ENCODE measurements at places on chromosomes 3 and 15.

- DNase-seq, result no peak
Observed at GRCh38 chr3:178949896-178950295, 121.7 kb downstream of the ZMAT3 start.

DNA sequence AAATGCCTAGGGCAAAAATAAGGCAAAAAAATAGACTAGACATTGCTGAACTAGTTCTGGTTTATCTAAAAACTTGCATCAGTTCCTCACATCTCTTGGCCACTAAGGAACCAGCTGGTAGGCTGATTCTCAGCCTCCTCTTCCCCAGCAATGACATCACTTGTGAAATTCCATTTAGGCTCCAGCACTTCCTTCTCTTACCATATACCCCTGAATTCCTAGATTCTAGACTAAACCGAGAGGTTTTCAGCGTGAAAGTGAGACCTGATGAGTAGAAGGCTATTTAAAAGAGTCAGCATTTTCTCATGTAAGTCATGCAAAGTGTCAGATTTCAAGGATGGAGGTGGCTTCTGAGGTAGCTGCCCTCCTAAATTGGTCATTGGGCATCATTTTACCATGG, 247.1 kb upstream of the CDIN1 start:
- DNase-seq, result no peak

- no peak for DNase-seq
Observed at GRCh38 chr15:101497017-101497416, 7.5 kb upstream of the PCSK6 start.

- no peak for DNase-seq
Observed at GRCh38 chr15:59722476-59722875, 33.4 kb upstream of the BNIP2 start.

DNA sequence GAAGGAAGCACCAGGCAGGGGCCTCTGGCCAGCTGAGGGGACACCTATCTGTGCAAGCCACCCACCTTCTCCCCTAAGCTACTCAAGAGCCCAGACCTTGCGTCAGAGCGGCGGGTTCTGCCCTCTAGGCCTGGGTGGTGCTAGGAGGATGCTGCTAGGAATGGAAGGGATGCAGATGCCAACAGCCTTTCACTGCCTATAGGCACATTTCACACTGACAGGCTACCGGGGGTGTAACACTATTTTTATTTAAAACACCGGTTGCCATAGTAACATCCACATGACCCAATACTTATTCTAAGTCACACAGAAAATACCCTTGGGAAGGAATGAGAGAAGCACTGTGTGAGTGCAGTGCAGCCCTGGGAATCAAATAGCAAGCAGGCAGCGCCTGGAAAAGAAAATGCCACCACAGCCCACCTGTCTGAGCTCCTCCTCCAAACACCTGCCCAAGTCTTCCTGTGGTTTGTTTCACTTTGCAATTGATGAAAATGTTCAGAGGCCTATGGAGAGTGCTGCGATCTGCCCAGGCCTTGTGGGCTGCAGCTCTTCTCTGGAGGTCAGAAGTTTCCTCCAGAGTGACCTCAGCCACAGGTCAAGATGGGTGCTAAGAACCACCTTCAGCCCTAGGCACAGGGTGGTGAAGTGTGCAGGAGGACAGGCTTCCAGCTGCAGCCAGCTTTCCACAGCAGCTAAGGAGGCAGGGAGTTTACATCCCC, 113.5 kb upstream of the TOPAZ1 start:
- no peak for DNase-seq

GRCh38 chr3:47496892-47497291, 16.6 kb downstream of the ELP6 start:
- no peak for DNase-seq

DNA sequence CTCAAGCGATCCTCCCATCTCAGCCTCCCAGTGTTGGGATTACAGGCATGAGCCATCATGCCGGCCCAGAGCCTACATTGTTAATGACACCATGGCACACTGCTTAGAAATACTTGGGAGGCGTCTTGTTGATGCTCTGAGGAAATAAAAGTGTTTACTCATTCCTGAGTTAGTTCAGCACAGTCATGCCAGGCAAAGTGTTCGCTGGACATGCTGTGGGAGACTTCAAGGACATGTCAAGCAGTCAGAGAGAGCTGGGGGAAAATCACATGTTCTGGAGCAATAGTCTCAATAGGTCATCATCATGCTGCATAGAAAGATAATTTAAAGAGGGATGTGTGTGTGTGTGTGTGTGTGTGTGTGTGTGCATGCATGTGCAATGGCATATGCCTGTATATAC, 37.5 kb downstream of the TTC23 start:
- DNase-seq, result no peak

GRCh38 chr15:98902931-98903330, 104.7 kb downstream of the PGPEP1L start:
- no peak for DNase-seq

GRCh38 chr3:55729546-55729945, 242.4 kb upstream of the WNT5A start:
- DNase-seq, result no peak

DNA sequence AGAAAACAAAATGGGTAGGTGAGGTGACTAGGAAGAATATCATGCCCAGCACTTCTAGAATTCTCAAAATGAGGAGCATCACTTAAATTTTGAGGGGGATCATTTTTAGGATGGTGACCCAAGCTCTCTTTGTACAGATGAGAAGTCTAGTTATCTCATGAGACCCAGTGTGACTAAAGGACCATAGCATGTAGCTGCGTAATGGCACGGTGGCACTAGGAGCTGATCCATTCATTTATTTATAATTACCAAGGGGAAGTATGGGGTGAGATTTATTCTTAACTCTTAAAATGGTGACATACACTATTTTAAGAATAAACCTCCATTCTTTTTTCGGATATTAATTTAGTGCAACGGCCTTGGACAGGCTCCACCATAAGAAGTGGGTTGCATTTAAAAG, 8.3 kb downstream of the IQGAP1 start:
- DNase-seq, result no peak

- DNase-seq, result no peak
Observed at GRCh38 chr3:153355559-153355958, 193.5 kb downstream of the RAP2B start.

- DNase-seq, result no peak
Observed at GRCh38 chr3:72015463-72015862, 230.5 kb upstream of the PROK2 start.

DNA sequence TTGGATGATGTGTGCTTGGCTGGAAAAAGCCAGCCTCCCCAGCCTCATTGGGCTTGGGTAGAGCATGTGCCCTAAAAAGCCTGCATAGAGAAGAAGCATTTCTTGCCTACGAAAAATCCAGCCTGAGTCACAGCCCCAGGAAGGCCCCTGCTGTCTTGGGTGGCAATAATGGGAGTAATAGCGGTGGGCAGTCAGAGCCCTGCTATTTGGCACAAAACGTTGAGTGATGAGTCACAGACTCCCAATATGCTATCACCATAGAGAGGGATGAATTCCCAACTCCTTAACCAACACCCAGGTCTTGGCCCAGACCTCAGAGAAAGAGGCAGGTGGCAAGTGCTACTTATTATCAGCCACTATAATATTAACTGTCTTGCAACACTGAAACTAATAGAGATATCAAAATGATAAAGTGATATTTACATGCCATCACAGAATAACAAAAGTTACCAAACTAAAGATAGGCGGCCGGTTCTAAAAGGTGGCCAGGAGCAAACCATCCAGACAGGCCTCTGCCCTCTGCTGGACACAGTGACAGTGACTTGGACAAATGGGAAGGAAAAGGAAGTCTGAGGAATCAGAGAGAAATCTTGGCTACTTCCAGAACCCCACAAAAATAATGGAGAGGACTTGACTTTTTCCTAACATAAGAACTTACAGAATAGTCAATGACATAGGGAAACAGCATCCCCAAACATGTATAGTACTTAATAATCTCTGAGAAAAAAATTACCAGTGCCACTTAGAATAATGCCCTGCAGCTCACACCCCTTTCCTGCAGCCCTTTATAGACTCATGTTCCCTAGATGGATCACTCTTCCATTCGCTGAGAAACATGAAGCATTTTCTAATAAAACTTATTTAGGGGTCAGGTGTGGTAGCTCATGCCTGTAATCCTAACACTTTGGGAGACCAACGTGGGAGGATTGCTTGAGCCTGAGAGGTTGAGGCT, 51.9 kb upstream of the MUC13 start:
- DNase-seq, result no peak

- DNase-seq, result peak; percentile 62
Observed at GRCh38 chr3:39177708-39178332, 14.6 kb downstream of the XIRP1 start.

DNA sequence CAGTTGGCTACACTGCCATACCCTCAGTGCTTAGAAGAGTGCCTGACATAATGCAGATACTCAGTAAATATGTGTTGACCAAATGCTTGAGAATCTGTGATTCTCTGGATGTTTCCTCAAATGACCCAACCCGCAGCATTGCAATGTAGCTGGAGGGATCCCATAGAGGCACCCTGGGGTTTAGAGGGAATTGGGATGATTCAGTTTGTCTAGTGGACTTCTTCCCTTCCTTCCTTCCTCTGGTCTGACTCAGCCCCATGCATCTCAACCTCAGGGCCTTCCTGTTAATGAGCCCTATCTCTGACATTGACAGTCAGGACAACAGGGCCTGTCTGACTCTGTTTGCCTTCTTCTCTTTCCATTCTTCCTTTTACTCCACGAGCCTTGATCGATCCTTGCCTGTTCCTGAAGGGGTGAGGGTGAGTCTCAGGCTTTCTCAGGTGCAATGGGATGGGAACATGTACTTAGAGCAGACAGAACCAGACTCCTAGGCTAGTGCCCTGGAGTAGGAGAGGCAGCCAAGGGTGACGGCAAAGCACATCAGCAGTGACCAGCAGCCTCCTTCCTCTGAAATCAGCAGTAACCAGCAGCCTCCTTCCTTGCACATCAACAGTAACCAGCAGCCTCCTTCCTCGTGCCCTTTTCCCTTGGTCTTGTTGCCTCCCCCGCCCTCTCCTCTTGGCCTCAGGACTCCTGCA, 78.2 kb downstream of the DGKG start:
- DNase-seq, result no peak

DNA sequence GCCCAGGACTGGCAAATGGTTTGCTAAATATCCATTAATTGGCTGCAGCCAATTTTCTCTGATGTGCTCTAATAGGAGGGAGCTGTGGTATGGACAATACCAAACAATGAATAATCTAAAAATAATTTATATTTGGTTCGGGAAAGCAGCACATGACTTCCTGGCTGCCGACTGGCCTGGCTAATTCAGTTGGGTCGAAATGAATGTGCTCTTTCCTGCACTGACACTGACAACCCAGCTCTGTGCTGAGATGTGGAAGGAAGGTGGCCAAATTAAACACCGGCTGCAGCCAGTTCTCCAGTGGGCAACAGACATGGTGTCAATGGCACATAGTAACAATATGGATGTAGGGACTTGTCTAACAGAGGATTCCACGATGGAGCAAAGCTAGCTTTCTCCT, 21.1 kb upstream of the COLQ start:
- DNase-seq, result no peak

- DNase-seq, result no peak
Observed at GRCh38 chr3:106628407-106628806, 748.8 kb upstream of the CCDC54 start.

GRCh38 chr3:191328383-191328961, 722 bp upstream of the CCDC50 start:
- no peak for DNase-seq

DNA sequence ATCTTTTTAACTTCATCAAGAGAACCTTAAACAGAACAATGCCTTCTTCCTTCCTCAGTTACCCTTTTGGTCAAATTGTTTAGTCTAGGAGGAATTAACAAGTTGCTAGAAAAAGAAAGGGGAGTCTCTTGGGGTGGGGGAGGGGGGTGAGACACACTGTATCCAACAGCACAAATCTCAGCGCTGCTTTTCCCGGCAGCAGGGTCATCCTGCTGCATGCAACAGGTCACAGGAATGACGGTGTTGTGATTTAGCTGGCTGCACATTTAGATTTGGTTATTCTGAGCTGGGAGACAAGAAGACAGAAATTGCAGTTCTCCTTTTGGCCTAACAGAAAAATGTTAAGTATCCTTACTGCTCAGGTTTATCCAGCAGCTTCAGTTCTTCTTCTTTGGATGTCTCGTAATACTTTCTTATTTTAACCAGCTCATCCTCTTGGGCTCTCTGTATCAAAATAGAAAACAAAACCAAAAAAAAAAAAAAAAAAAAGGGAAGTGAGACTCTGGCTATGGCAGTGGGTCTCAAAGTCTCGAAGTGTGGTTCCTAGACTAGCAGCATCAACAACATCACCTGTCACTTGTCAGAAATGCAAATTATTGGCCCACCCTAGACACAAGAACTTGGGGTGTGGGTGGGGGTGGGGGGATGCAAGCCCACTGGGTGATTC, 190.5 kb downstream of the GREM1 start:
- no peak for DNase-seq

GRCh38 chr3:53841296-53841695, 4.9 kb downstream of the CHDH start:
- no peak for DNase-seq

- peak; percentile 58 for DNase-seq
Observed at GRCh38 chr3:46280105-46280797, 38.0 kb downstream of the CCR3 start.

- no peak for DNase-seq
Observed at GRCh38 chr3:61699622-61700021, 138.3 kb downstream of the PTPRG start.

- no peak for DNase-seq
Observed at GRCh38 chr3:122828281-122828680, 33.4 kb downstream of the SLC49A4 start.

GRCh38 chr15:70236341-70237086, 138.8 kb upstream of the TLE3 start:
- DNase-seq, result no peak

DNA sequence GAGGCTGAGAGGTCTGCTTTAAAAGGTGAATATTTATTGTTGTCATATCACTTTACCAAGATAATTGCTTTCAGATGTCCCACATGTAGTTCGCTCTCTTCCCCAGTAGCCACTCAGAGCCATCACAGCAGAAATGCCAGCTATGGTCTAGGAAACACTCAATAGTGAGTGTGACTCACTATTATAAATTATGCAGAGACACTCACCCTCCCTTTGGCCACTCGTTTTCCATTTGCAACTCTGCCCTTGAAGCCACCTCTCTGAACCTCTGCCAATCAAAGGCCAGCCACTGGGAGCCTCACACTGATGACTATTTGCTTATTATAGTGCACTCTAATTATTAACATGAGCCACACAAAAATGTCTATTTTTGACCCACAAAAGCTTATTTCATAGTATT, 328.1 kb upstream of the ATP10A start:
- no peak for DNase-seq
